GM23338 (cell line): ENCODE measurements at places on chromosomes 16 and 17. TPM values are rescaled to one million over a fixed set of nuclear protein-coding genes. Genes with fewer than 3 reads are reported as not detected.

GRCh38 chr16:64892835-64893785 lies 228.8 kb downstream of the CDH11 start:
- H3K4me3 ChIP-seq: no peak overlapping the region
- H3K4me1 ChIP-seq: peaks cover 6% of the 10 kb centered on the region; the same call in 1 of the 2 replicates
- no peaks in the 10 kb centered on the region for H3K36me3 ChIP-seq
- no peak for DNase-seq

DNA sequence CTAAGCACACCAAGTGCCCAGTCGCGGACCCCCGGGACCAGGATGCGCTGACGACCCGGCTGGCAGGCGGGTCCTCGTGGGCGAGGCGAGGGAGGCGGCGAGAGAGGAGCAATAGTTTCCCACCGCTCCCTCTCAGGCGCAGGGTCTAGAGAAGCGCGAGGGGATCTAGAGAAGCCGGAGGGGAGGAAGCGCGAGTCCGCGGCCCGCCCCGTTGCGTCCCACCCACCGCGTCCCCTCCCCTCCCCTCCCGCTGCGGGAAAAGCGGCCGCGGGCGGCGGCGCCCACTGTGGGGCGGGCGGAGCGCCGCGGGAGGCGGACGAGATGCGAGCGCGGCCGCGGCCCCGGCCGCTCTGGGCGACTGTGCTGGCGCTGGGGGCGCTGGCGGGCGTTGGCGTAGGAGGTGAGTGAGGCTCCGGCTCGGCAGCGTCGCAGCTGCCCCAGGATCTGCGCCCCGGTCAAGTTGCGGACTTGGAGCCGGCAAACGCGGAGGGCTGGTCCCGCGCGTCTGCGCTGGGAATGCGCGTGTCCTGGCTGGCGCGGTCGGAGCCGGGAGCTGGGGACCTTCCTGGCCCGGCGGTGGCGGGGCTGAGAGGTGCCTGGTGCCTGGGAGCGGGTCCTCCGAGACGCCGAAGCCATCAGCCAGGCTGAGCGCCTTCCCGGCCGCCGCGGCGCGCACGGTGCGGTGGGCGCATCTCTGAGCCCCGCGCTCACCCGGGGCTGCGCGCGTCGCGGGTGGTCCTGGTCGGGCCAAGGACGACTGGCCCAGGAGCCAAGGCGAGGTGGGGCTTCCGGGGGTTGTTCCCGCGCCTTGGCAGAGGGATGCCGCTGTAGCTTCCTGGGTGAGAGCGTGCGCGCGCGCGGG lies at the start of gene ITGB3:
TSS of gene ITGB3 (plus strand) at position 287 of the 862 bp plus-strand sequence. CDS start at position 322, 35 bp downstream.
- H3K4me1 ChIP-seq: peaks cover 8% of the 10 kb centered on the region; the same call in 1 of the 2 replicates
- peak within 1 kb of the TSS; percentile 91 for H3K4me3 ChIP-seq
- H3K27me3 ChIP-seq: peaks cover 68% of the 10 kb centered on the region
- H3K36me3 ChIP-seq: no peaks in the 10 kb centered on the region
- H3K27ac ChIP-seq: no peak within 1 kb of the TSS

- no peak overlapping the region for H3K4me3 ChIP-seq
- H3K27ac ChIP-seq: no peak overlapping the region
- no peaks in the 10 kb centered on the region; the same call in 1 of the 2 replicates for H3K36me3 ChIP-seq
- peaks cover 5% of the 10 kb centered on the region; the same call in 1 of the 2 replicates for H3K4me1 ChIP-seq
- H3K27me3 ChIP-seq: no peaks in the 10 kb centered on the region
Measured at GRCh38 chr17:44081681-44082080, 11.1 kb downstream of the G6PC3 start.

The DHX8 gene
- total RNA-seq: 27.3 and 35.3 TPM in 2 replicates

DNA sequence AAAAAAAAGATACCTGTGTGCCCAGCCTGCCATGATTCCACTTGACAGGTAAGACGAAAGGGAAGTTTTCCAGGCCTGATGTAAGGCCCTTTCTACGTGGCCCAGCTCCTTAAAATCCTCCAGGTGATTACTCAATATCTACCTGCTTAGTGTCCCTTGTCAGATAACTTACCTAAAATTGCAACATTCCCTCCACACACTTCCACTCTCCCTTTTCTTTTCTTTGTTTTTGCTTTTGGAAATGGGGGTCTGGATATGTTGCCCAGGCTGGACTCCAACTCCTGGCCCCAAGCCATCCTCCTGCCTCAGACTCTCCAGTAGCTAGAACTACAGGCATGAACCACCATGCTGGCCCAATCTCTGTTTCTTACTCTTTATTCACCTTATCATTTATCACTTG lies 7.2 kb upstream of the PLXDC1 start:
- H3K27me3 ChIP-seq: no peaks in the 10 kb centered on the region
- DNase-seq: no peak
- no peak overlapping the region for H3K27ac ChIP-seq
- no peaks in the 10 kb centered on the region for H3K36me3 ChIP-seq
- H3K4me3 ChIP-seq: no peak overlapping the region

GRCh38 chr17:17681744-17682292 lies 560 bp downstream of the RAI1 start:
- H3K4me3 ChIP-seq: peak overlapping the region; percentile 66
- H3K36me3 ChIP-seq: no peaks in the 10 kb centered on the region
- H3K27me3 ChIP-seq: peaks cover 99% of the 10 kb centered on the region
